ENCODE measurements at places on chromosomes 16 and 17.

DNA sequence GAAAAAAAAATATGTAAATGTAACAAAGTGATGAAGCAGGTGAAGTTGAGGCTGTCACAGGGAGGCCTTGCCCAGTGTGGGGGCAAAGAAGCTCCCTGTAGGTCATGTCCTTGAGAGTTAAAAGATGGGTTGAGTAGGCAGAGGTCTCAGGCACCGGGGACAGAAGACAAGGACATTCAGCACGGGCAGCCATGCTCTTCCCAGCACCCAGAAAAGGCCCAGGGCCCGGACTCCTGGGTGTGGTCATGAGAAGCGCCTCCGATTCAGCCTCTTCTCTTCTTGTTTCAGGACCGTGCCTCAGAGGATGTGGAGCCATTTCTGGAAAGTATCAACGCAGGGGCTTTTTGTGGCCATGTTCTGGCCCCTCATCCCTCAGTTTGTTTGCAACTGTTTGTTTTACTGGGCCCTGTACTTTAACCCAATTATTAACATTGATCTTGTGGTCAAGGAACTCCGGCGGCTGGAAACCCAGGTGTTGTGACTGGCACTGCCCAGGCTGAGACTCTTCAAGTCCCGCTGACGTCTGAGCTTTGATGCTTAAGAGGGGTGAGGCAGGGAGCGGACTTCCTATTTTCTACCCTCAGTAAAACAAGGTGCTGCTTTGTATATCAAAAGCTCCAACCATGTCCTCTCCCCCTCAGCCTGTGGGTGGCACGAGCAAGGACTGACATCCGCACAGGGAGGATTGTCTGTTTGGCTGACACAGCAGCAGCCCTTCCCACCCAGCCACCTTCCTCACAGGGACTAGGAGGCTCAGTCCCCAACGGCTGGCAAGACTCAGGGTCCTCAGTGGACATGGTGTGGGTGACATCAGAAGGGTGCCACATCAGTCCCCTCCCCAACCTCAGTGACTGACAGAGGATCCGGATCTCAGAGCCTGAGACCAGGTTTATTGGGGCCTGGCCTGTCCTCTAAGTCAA, 26.5 kb downstream of the PLA2G10 start:
- DNase-seq = no peak

DNA sequence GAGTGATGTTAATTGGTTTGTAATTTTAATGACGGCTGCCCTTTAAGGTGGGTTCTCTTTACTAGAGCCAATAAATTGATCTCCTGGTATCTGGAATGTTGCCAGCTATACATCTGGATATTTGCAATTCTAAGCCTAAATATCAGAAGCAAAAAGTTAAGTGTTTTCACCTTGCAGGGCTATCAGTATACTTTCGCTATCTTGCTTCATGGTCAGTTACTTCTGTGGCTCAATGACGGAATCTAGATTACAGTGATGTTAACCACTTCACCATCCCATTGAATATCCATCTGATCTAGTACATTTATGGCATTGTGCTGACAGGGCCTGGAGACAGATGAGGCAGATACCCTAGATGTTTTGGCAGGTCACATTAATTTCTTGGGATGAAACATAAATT, 28.3 kb downstream of the CCL4 start:
- no peak for DNase-seq

GRCh38 chr16:67975321-67976105, 4.8 kb downstream of the DPEP3 start:
- DNase-seq = no peak

GRCh38 chr17:16584273-16584995, 15.4 kb upstream of the ZNF287 start:
- peak; percentile 3 for DNase-seq

DNA sequence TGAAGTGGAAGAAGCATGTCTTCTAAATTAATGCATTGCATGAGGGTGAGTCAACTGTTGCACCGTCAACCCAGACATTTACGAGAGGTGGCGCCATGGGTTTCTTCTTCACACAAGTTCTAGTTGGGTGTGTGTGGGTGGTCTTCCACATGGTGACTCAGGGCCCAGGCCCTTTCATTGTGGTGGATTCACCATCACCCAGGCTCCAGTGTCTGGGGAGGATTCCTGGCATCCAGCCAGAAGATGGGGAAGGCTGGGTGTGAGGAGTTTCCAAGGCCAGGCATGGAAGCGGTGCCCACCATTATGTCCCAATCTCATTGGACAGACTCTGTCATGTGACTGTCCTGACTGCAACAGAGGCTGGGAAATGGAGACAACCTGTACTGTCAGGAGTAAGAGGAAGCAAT, 21.4 kb upstream of the JPH3 start:
- no peak for DNase-seq

DNA sequence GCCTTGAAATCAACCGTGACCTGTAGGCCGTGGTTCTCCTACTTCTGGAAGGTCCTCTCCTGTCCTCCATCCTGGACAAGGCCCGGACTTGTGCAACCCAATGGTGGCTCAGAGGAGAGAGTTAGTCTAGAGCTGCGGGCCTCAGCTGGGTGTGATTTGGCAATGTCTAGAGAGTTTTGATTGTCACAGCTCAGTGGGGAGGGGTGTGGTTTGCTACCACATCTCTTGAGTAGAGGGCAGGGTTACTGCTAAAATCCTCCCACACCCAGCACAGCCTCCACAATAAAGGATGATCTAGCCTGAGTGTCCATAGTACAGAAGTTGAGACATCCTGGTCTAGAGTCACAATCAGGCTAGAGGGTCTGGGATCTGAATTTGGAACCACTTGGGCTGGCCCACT, 40.3 kb downstream of the MYH13 start:
- no peak for DNase-seq

DNA sequence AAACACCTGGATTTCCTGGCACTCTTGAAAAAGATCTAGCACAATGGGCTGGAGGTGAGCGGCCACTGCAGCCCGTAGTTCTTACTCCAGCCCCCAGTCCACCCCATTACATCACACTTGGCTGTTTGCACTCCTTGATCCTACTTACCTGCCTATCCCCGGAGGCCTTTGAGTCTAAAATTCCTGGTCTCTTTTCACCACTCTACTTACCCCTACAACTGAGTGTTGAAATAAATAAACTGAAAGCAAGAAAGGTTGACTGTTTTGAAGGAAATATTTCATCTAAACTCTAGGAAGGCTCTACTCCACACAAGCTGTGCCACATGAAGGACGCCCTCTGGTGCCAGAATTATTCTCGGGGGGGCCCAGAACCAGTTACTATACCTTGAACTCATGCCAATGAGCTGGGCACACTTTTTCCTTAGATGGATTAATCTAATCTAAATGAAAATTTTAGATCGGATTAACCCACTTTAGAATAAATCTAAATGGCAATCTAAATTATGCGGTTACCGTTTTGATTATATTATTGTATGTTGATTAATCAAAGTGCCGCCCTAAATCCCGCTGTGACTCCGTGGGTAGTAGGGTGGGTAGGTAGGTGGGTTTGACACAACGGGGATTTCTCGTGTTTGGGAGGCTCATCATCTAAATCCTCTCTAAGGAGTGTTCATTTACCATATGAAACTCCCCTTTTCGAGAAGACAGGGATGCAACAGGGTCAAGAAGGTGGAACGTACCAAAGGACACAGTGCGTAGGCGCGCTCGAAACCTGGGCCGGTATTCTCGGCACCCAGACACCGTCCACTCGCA, 651 bp upstream of the EIF1 start:
- peak; percentile 61 for DNase-seq

GRCh38 chr16:30761427-30761927, 385 bp downstream of the CFAP119 start:
- no peak for DNase-seq

GRCh38 chr16:3690980-3691720, 26.2 kb downstream of the TRAP1 start:
- no peak for DNase-seq

DNA sequence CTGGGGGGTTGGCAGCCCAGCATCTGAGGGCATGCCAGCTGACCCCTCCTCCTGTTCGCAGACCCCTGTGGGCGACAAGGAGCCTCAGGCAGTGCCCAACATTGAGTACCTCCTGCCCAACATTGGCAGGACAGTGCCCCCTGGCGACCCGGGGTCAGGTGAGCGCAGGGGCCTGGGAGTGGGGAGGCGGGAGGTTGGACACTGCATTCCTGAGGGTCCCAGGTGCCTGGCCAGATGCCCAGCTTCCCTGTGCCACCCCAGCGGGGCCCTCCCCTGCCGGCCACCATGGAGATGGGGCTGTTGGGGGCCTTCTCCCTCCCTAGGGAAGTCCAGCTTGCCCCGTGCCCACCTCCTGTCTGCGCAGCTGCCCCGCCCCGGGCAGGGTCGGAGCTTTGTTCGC, 70.1 kb downstream of the ARHGAP23 start:
- no peak for DNase-seq

Measured in NCI-H1417 treated with DMSO at 0.1 percent for 48 hours (cell line).